ENCODE measurements at places on chromosomes 6 and 20.
A peak's percentile ranks its signal among the peaks of the same experiment; 100 is the strongest.

GRCh38 chr20:35368666-35369423 lies 42.9 kb downstream of the UQCC1 start:
- DNase-seq, result no peak

GRCh38 chr6:20879526-20879925 lies 345.3 kb downstream of the CDKAL1 start:
- no peak for DNase-seq

DNA sequence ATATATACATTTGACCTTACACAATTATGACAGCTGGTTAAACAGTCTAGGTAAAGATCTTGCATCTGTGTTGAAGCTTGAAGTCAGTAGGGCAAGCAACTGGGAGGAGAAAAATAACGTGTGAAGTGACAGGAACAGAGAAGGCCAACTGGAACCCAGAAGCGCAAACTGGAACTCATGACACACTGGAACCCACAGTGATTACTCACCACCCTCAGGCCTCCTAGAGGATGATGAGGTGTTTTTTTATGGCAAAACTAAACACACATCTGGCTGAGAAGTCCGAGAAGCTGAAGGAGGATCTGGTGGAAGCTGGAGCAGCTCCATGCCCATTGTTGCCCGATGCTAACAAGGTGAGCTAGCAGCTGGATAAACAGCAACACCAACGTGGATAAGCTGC lies 108.1 kb downstream of the TMEM200A start:
- DNase-seq, result peak; percentile 26

- DNase-seq, result no peak
Measured at GRCh38 chr6:12507636-12508035, 208.9 kb upstream of the PHACTR1 start.

GRCh38 chr6:33828764-33829731 lies 25.2 kb upstream of the MLN start:
- no peak for DNase-seq

DNA sequence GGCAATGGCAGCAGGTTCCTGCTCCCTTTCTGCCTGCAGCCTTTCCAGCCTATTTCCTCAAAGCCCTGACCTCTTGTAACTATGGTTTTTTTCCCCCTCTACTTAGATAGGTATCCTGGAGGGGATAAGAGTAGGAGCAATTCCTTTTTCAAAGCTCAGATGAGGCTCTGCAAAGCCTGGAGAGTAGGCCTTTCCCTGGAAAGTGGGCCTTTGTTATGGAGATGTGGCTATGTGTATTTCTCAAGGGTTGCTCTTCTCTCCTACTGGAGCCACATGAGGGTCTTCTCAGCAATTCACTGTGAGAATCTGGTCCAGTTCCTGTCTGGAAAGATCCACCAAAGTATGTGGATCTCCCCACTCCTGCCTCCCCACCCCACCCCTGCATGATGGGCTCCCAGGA lies 96.0 kb downstream of the DTD1 start:
- DNase-seq, result no peak

DNA sequence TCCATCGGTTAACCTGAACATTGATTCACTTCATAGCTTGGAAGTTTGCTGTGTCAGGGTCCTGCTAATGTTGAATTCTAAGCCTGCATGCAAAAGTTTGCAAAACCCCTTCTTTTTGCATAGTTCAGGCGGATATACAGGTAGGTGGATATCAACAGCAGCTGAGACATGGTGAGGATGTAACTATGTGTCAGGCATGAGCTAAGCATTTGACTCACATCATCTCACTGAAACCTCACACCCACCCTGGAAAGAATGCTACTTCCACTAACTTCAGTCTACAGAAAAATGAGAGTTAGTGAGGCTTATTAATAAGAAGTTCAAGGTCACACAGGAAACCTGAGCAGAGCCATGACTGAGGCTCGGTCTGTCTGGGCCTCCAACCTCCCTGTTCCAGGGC lies 276.9 kb downstream of the BMP7 start:
- DNase-seq, result no peak

DNA sequence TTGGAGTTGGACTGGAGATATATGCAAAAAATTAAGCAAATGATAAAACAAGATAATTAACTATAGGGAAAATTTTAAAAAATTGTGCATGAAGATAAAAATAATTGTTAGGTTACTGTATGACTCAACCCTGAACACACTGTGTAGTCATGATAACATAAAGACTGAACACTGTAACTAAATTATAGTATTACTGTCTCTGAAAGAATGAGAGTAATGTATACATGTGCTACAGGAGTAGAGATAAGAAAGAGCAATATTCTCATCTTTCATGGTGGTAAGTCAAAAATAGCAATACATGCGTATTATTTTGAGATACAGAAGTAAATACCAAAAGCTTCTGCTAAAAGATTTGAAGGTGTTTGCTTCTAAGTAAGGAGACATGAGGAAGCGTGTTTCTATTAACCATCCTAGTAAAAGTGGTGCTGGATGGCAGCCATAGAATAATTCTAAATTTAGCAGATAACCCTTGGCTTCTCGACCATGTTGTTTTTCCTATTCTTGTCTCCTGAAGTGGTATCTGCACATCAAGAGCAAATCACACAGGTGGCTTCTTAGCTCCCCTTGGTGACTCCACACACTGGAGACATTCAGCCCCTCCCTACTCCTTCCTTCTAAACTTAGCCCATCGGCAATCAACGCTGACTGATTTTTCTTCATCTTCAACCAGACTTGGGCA lies 390.6 kb upstream of the PLCB4 start:
- DNase-seq, result no peak

DNA sequence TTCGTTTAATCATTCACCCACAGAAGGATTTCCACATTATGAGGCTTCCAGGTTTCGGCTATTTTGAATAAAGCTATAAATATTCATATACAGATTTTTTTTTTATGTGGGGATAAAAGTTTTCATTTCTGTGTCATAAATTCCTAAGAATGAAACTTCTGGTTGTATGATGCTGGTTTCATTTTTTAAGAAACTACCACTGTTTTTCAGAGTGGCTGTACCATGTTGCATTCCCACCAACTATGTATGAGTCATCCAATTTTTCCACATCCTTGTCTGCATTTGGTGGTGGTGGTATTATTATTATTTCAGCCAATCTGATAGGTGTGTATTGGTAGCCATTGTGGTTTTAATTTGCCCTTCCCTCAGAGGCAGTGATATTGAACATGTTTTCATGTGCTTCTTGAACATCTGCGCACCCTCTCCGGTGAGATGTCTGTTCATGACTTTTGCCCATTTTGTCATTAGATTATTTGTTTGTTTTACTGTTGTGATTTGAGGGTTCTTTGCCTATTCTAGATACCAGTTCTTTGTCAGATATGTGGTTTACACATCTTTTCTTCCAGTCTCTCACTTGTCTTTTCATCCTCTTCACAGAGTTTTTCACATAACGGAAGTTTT lies 75.5 kb downstream of the DOK5 start:
- DNase-seq, result no peak

DNA sequence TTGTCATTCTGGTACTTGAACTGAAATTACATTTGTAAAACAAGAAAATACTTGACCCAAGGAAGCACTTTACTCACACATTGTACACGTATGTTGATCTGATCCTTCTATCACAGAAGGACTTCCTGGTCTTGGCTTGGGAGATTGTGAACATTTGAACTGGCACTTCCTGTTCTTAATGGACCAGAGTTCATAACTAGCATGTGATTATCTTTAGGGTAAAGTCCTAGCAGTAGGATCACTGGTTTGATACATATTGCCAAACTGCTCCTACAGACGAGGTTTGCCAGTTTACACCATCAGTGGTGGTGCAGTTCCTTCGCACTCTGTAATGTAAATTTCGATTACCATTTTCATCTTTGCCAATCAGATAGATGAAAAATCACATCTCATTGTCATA lies 12.7 kb downstream of the HECA start:
- no peak for DNase-seq

- no peak for DNase-seq
Measured at GRCh38 chr6:91708534-91708933, 1121.7 kb upstream of the MAP3K7 start.

DNA sequence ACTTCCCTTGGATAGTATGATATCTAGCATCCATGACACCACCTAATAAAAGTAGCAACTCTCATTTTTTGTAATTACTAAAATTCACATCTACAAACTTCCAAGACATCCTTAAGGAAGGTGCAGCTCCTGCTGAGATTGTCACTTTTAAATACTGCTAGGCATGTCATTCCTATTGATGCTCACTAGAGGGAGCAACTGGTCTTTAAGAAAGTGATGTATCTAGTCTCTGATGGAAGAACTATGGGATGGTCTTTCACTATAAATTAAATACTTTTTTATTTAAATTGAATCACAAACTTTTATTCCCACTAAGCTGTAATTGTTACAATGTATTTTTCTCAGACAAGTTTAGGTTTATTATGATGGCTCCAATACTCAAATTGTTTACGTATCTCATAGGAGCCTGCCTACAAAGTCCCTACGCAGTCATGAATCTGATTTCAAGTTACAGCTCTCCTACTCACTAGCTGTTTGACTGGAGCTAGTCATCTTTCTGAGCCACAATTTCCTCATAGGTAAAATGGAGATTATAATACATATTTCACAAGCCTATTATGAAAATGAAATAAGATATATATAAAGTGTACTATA lies 8.1 kb upstream of the TSPYL1 start:
- DNase-seq, result no peak

GRCh38 chr6:64504503-64504902 lies 868.9 kb downstream of the PHF3 start:
- no peak for DNase-seq

- DNase-seq, result no peak
Measured at GRCh38 chr6:4870821-4871494, 94.8 kb downstream of the CDYL start.

GRCh38 chr6:107216197-107216933 lies 101.0 kb upstream of the BEND3 start:
- no peak for DNase-seq

GRCh38 chr6:148867862-148868261 lies 121.0 kb downstream of the UST start:
- DNase-seq, result no peak

DNA sequence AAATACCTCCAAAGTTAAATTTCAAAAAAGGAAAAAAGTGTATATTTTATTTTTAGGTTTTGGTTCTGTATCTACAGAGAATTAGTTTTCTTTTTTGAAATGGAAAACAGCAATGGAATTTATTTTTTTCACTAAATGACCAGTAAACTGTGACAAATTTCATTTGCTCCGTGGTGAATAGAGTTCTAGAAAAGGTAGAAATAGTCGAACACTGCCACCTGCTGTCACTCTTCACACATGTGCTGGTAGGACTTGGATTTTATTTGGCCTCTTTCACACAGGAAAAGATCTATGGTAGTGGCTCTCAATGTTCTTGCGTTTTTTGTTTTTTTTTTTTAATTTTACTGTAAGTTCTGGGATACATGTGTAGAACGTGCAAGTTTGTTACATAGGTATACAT lies 312.5 kb downstream of the EYA4 start:
- no peak for DNase-seq

DNA sequence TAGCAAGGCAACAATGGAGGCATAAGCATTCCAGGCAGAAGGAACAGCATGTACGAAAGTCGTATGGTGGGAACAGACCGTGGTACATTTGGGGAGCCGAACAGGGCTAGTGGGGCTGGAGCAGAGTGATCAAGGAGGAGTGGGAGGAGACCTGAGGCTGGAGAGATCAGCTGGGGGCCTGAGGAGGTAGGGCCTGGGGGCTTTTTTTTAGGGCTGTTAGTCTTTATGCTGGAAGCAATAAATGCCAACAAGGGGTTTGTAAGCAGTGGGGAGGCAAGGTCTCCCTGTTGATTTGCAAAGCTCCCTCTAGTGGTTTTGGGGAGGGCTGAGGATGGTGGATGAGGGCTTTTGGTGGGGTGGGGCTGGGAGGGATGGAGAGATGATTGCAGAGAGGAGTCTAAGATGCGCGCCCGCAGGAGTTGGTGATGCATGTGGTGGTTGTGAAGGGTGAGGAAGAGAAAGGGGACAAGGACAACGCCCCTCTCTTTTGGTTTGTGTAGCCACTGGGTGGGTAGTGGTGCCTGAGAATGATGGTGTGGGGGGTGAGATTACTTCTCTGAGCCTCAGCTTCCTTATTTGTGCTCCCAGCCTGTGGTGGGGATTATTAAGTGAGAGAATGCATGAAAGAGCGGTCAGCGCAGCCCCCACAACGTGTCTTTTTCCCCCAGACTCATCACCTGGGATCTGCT lies 74.1 kb upstream of the TOX2 start:
- DNase-seq, result no peak

GRCh38 chr6:141056945-141057625 lies 1075.6 kb upstream of the GJE1 start:
- DNase-seq, result no peak

DNA sequence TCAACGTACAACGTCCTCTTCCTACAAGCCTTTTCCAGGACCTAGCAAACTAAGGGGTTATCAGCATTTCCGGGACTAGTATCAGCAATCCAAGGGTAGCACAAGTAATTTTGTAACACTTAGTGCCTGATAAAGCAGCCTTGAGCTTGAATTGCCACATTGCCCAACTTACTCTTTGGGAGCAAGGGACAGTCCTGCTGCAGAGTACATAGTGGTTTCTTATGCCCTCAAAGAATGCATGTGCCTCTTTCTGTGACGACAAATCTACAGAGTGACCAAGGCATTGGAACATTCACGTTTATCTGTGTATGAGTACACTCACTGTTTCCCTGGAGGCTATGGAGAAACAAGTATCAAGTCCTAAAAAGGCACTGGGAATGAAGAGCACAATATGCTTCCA lies 3.2 kb upstream of the ID4 start:
- no peak for DNase-seq

DNA sequence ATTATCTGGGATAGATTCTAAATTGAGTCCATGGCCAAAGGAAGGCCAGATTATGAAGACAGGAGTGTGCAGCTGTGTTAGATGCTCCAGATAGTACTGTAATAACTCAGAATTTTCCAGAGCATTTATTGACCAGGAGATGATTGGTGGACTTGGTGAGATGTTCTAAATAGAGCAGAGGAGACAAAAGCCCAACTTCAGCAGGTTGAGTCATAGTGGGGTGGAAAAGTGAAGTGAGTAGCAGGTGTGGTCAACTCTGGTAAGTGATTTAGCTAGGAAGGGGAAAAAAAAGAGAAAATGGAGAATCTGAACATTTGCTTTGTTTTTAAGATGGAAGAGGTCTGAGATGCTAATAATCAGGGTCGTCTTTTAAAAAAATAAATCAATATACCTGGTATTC lies 227.4 kb downstream of the TMEM200A start:
- no peak for DNase-seq

DNA sequence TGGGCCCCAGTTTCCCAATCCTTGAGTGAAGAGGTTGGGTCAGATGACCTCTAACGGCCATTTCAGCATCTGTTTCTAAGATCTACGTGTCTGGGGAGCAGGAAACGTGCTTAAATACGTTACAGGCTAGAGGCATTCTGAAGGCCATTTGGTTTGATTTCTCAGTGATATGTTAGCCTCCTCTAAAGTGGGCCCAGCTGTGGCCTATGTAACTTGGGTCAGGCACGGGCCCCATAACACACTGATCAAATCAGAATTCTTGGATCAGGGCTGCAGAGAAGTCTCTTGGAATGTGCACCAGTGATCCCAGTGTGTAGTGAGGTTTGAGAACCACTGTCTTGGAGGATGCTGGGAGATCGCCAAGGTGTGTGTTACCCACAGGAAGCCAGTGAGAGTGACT lies 36.1 kb upstream of the TGM3 start:
- DNase-seq, result no peak

GRCh38 chr20:9092655-9093054 lies 23.8 kb downstream of the PLCB4 start:
- DNase-seq, result no peak

- DNase-seq, result no peak
Measured at GRCh38 chr20:61234224-61234890, 17.7 kb upstream of the CDH4 start.

Measured in H54 (cell line).